ENCODE measurements at places on chromosomes 6 and 20. TPM values are rescaled to one million over a fixed set of nuclear protein-coding genes. Genes with fewer than 3 reads are reported as not detected.

COL9A1 gene
- not detected for total RNA-seq

SLCO4A1 gene
- 2.0 TPM for total RNA-seq

HLA-DRA gene
- total RNA-seq: not detected

BHLHE23 gene
- total RNA-seq: not detected

CALHM6 gene
- total RNA-seq: 0.89 TPM

THBS2 gene
- total RNA-seq: 425 TPM

SLC22A3 gene
- total RNA-seq: 2.9 TPM

PSORS1C2 gene
- not detected for total RNA-seq

RPS18 gene
- total RNA-seq: 3,212 TPM

RNF114 gene
- total RNA-seq: 105 TPM

HLA-DRB5 gene
- not detected for total RNA-seq

CST4 gene
- total RNA-seq: 0.22 TPM

SLC32A1 gene
- total RNA-seq: not detected

MOCS3 gene
- total RNA-seq: 11.0 TPM

KCNB1 gene
- total RNA-seq: under 0.01 TPM

KCNG1 gene
- 103 TPM for total RNA-seq

MACROD2 gene
- total RNA-seq: 3.6 TPM

FNDC1 gene
- under 0.01 TPM for total RNA-seq

MUC22 gene
- not detected for total RNA-seq

C20orf202 gene
- 0.12 TPM for total RNA-seq

UNC5CL gene
- total RNA-seq: 0.12 TPM

POLR1H gene
- total RNA-seq: 34.8 TPM

HLA-DQA1 gene
- not detected for total RNA-seq

NR2E1 gene
- total RNA-seq: not detected

SH3BGRL2 gene
- total RNA-seq: 6.7 TPM

SOX12 gene
- total RNA-seq: 9.9 TPM

SOBP gene
- total RNA-seq: 15.4 TPM

DUSP15 gene
- not detected for total RNA-seq

CRISP3 gene
- not detected for total RNA-seq

SLC35D3 gene
- total RNA-seq: not detected

AVP gene
- total RNA-seq: not detected

DNMT3B gene
- total RNA-seq: 7.4 TPM

TINAG gene
- not detected for total RNA-seq

MOXD1 gene
- 44.4 TPM for total RNA-seq

TP53TG5 gene
- not detected for total RNA-seq

DCBLD1 gene
- total RNA-seq: 81.0 TPM

STAU1 gene
- 45.1 TPM for total RNA-seq

GTSF1L gene
- total RNA-seq: not detected

LHFPL5 gene
- not detected for total RNA-seq

PRSS35 gene
- total RNA-seq: 3.2 TPM

LRRN4 gene
- total RNA-seq: not detected

WFDC10B gene
- not detected for total RNA-seq

RAET1L gene
- total RNA-seq: not detected

ZNF76 gene
- total RNA-seq: 22.0 TPM

GNMT gene
- 0.25 TPM for total RNA-seq

OPN5 gene
- total RNA-seq: not detected

CST5 gene
- total RNA-seq: not detected
